ENCODE measurements at places on chromosomes 1 and 21. TPM values are rescaled to one million over a fixed set of nuclear protein-coding genes. Genes with fewer than 3 reads are reported as not detected.

DNA sequence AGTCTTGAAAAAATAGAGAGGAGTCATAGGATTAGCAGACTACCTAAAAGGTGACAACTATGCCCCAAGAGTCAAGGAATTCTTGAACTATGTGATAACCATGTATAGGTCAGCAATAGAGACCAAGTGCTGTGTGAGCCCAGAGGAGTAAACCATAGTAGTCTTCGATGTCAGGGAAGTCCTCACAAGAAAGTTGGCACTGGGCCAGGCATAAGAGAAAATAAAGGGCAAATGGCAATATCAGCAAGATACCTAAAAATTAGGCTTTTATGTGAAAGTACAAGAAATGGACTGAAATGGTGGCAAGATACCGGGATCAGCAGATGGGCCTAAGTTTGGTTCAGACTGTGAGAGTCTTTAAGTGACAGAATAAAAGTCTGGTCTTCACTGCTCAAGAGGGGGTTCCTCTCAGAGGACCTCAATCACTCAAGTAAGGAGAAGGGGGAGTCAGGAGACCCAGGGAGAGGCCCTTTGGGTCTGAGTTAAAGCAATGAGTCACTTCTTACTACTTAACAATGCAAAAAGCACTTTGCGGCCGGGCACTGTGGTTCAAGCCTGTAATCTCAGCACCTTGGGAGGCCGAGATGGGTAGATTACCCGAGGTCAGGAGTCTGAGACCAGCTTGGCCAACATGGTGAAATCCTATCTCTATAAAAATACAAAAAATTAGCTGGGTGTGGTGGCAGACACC, 95.0 kb downstream of the TEX35 start:
- H3K4me1 ChIP-seq, result no peaks in the 10 kb centered on the region
- no peak overlapping the region for H3K27ac ChIP-seq
- H3K27me3 ChIP-seq, result no peaks in the 10 kb centered on the region
- H3K36me3 ChIP-seq, result no peaks in the 10 kb centered on the region

The TRIM45 gene
- 10.9 TPM for total RNA-seq

The LMX1A gene
- total RNA-seq, result 0.25 TPM

DNA sequence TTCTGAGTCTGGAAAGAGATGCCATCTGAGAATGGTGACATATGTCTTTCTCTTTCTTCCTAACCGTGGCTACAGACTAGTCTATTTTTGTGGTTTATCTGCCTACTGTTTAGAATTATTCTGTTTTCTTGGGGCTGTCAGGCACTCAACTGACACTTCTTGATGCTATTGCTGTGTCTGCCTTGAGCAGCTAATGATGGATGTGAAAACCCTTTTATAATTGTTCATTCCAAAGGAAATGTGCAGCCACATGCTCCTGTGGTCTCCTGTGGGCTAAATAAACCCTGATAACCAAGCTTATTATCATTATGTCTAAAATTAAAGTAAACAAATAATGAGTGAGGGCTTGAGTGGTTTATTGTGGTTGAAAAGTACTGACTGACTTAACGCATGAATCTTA, 52.7 kb upstream of the CXADR start:
- no peak for DNase-seq
- no peaks in the 10 kb centered on the region for H3K4me1 ChIP-seq
- H3K4me3 ChIP-seq, result no peak overlapping the region
- no peaks in the 10 kb centered on the region for H3K27me3 ChIP-seq

The PPCS gene
- 32.1 TPM for total RNA-seq

The CLCNKA gene
- 1.4 TPM for total RNA-seq

The CHI3L1 gene
- 1.7 TPM for total RNA-seq

The ADGRL2 gene
- 5.0 TPM for total RNA-seq

- no peaks in the 10 kb centered on the region for H3K36me3 ChIP-seq
- no peaks in the 10 kb centered on the region for H3K27me3 ChIP-seq
- H3K27ac ChIP-seq, result no peak overlapping the region
Measured at GRCh38 chr1:54987427-54987826, 7.0 kb downstream of the TMEM61 start.

- peaks cover 30% of the 10 kb centered on the region for H3K4me1 ChIP-seq
- peak overlapping the region; percentile 85 for H3K4me3 ChIP-seq
- H3K27me3 ChIP-seq, result no peaks in the 10 kb centered on the region
- DNase-seq, result no peak
- H3K36me3 ChIP-seq, result peaks cover 11% of the 10 kb centered on the region
Measured at GRCh38 chr1:185156288-185156853, 382 bp downstream of the TRMT1L start.

- no peak overlapping the region for H3K4me3 ChIP-seq
- no peak for DNase-seq
- H3K36me3 ChIP-seq, result no peaks in the 10 kb centered on the region
Measured at GRCh38 chr1:147800804-147801203, 40.4 kb upstream of the GJA5 start.

The ITGB3BP gene
- 7.1 TPM for total RNA-seq

- H3K4me1 ChIP-seq, result no peaks in the 10 kb centered on the region
- DNase-seq, result peak; percentile 20
- peak overlapping the region; percentile 81 for H3K4me3 ChIP-seq
- H3K36me3 ChIP-seq, result no peaks in the 10 kb centered on the region
Measured at GRCh38 chr1:40450495-40451237, 390 bp downstream of the ZFP69B start.

GRCh38 chr1:214067397-214067796, 79.6 kb downstream of the PROX1 start:
- H3K4me1 ChIP-seq, result no peaks in the 10 kb centered on the region
- H3K27me3 ChIP-seq, result no peaks in the 10 kb centered on the region
- no peak overlapping the region for H3K4me3 ChIP-seq
- H3K27ac ChIP-seq, result no peak overlapping the region

GRCh38 chr1:53046930-53047329, 15.1 kb upstream of the PODN start:
- DNase-seq, result no peak
- no peak overlapping the region for H3K4me3 ChIP-seq
- H3K27me3 ChIP-seq, result no peaks in the 10 kb centered on the region

Measured in psoas muscle (tissue), 8 donors.